NCI-H2029 (cell line): ENCODE measurements at places on chromosomes 2 and 18.

GRCh38 chr2:118669654-118670053 is 177.8 kb downstream of the EN1 start:
- no peak for DNase-seq

- peak; percentile 34 for DNase-seq
These were observed 75.3 kb downstream of the DNMT3A start for GRCh38 chr2:25266399-25266798.

GRCh38 chr2:65059071-65059470 is 2.9 kb downstream of the CEP68 start:
- DNase-seq, result no peak

- no peak for DNase-seq
These were observed 38.3 kb downstream of the KLHL29 start for GRCh38 chr2:23423062-23423872.

GRCh38 chr2:199462956-199463692 is 5.4 kb upstream of the SATB2 start:
- DNase-seq, result peak; percentile 37

- peak; percentile 54 for DNase-seq
These were observed 23.4 kb upstream of the TMEM37 start for GRCh38 chr2:119408221-119408619.

GRCh38 chr2:180385601-180386201 is 378.6 kb upstream of the CWC22 start:
- DNase-seq, result no peak

DNA sequence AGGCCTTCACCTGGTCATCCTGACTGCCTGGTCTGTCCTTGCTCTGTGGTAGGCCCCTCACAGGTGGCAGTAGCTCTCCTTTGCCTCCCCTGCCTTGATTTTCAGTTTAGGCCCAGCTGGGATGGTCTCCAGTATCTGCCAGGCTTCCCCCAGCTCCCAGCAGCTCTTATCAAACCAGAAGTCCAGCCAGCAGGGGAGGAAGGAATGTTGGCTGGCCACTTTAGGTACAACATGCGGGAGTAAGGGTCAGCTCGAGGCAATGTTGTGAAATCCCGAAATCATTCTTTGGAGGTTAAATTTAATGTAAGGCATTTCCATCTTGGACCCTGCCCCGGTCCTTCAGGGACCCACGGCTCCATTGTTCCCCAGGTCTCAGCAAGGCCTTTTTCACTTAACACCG is 16.8 kb downstream of the ATP6V1C2 start:
- no peak for DNase-seq

- DNase-seq, result no peak
These were observed 22.4 kb downstream of the MOGAT1 start for GRCh38 chr2:222693837-222694236.

DNA sequence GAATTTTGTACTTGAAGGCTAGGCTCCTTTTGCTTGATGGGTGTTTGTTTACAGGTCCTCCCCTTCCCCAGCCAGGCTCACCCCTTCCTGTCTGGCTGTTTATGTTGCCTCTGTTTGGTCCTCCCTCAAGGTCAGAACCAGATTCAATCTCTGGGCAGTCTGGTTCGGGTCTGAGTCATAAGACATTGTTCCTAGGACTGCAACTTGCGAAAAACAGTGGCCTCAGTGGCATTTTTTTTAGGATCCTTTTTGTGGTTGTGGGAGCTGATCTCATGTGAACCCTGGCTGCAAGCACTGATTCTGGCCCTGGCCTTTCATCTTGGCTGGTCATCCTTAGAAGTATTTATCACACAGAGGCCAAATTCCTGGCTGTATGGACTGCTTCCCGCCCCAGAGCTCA is 370.4 kb downstream of the CLIP4 start:
- DNase-seq, result no peak

DNA sequence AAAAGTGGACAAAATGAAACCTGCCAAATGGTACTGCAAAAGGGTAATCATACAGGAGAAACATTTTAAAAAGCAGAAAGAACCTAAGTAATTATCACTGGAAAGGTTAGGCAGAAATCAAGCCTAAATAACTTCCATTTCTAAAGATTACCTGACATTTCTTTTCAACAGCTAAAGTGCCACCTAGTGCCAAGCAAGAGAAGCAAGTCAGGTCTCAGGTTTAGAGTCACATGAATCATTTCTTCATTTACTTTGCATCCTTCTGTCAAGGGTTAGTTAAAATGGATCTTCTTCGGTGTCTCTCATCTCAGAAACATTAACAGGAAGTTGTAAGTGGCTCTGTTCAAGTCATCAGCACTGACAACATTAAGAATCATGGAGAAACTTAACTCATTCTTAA is 90.3 kb downstream of the AKAIN1 start:
- DNase-seq, result no peak

GRCh38 chr2:199756211-199756610 is 94.8 kb downstream of the FTCDNL1 start:
- no peak for DNase-seq

DNA sequence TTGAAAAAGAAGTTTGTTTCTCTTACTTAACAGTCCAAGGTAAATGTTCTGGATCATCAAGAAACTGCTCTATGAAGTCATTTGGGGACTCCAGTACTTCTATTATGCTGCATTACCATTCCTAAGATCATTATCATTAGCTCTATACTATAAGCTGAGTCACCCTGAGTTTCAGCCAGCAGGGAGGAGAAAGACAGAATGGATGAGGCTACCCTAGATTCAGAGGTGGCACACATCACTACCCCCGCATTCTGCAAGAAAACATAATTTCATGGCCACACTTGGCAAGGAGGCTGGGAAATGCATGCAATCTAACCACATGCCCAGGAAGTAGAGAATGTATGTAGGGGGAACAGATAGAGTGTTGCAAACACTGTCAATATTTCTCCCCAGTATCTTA is 16.6 kb upstream of the LNPK start:
- DNase-seq, result no peak

GRCh38 chr2:150374492-150374891 is 113.0 kb downstream of the RND3 start:
- no peak for DNase-seq

DNA sequence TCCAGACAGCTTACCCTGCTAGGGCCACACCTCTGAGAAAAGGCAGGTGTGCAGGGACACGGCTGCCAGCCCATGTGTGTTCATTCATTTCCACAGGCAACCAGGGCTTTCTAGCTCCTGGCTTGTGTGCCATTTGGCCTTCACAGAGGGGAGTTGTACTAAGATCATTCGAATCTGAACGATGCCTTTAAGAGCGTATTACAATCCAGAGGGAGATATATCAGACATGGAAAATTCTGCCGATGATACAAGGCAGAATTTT is 64.2 kb upstream of the OTOF start:
- DNase-seq, result peak; percentile 71

DNA sequence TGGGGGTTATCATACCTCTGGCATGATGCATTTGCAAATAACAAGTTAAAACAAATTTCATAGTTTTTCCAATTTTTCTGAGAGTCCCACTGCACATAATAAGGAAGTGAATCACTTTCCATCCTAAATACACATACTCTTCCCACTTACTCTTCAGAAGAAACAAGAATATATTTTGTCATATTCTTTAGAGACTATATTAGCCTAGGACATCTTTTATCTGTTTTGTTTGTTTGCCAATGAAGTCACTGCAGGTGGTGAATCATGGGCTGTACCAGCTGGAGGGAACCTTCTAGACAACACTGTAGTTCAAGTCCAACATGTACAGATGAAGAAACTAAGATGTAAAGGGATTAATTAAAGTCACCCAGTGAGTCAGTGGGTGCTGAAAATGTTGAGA is 116.8 kb downstream of the XIRP2 start:
- no peak for DNase-seq

GRCh38 chr2:12317814-12318426 is 398.8 kb upstream of the TRIB2 start:
- no peak for DNase-seq

GRCh38 chr2:67631483-67631882 is 234.3 kb downstream of the ETAA1 start:
- DNase-seq, result no peak

GRCh38 chr18:38948436-38948835 is 1382.8 kb upstream of the CELF4 start:
- DNase-seq, result no peak

- DNase-seq, result no peak
These were observed 401.0 kb downstream of the IRS1 start for GRCh38 chr2:226398580-226398979.

DNA sequence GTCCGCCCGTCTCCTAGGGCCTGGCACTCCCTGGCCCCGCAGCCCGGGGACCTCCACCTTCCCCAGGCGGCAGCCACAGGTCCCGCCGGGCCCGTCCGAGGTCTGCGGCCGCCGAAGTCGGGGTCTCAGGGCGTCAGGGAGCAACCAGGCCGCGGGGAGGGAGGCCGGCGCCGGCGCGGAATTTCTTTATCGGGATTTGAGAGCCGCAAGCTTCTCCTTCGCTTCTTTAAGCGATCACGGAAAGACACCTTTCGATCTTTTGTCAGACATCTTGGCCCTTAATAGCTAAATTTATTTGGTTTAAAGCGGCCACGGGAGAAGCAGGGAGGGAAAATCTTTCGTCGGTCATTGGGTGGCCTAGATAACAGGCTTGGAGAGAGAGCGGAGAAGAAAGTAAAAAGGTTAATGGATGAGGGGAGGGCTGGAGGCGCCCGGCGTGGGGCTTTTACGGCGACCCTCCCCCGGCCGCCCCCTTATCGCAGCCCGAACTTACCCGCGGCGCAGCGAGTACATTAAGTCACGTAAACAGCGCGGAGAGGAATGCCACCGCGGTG is 4.3 kb upstream of the GATA6 start:
- DNase-seq, result no peak

GRCh38 chr2:192443831-192444230 is 249.1 kb upstream of the TMEFF2 start:
- DNase-seq, result no peak

GRCh38 chr18:75109319-75109691 is 99.6 kb downstream of the PTGR3 start:
- DNase-seq, result no peak

- DNase-seq, result no peak
These were observed 130.2 kb downstream of the SLC4A10 start for GRCh38 chr2:161754379-161754778.

GRCh38 chr2:217471319-217471718 is 531.5 kb downstream of the TNS1 start:
- no peak for DNase-seq

- DNase-seq, result no peak
These were observed 70.7 kb downstream of the MYOM1 start for GRCh38 chr18:3148930-3149535.

GRCh38 chr2:146764301-146764700 is 1080.5 kb upstream of the ACVR2A start:
- DNase-seq, result no peak

GRCh38 chr2:105827351-105828096 is 82.8 kb downstream of the NCK2 start:
- DNase-seq, result no peak

GRCh38 chr2:60555066-60555782 is 1.8 kb upstream of the BCL11A start:
- DNase-seq, result no peak

DNA sequence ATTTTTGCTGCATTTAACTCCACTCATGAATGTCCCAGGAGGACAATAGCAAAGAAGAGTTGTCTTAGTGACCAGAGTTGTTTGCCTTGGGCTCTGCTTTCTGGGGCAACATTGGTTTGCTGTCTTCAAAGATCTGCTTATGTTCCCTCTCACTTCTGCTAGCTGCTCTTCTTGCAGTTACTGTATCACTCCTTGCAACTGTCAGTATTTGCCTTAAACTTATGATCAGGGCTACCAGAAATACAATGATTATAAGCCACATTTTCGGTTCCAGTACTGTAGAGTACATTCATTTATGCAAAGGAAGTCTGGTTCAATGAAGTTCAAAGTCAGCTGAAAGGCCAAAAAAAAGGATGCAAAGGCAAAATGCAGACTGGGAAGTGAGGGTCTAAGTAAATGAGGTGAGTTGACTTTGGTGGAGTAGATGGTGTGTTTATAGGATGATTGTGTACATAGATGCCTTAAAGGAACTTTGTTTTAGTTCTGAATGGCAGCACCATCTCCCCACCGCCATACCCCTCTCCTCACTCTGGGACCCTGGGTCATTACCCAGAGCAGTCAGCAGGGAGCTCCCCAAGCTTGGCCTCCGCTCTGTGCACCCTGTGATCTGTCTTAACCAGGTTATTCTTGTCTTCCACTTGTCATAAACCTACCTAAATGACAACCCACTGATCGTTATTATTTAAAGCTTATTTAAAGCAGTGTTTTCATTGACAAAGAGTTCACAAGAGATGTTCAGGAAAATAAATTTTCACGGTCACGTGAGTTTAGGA is 236.0 kb downstream of the DOK6 start:
- DNase-seq, result no peak

GRCh38 chr18:7066965-7067555 is 50.5 kb downstream of the LAMA1 start:
- DNase-seq, result no peak

- peak; percentile 1 for DNase-seq
These were observed 5.1 kb downstream of the FECH start for GRCh38 chr18:57581301-57581934.

DNA sequence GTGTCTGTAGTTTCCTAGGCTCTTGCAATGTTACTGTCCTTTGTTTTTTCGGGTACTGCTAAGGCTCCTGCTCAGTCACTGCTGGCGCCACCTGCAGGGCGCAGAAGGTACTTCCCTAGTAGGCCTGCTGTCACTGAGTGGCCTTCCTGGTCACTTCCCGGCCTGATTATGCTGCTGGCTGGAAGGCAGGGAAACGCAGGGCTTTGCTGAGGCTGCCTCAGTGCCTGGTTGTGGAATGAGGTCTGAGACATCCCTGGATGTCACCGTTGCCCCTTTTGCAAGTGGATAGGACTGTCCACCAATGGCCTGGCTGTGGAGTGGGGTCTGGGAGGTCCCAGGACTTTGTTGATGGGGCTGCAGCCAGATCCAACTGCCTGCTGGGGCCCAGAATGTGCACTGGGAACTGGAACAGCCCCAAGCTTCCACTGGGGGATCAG is 13.1 kb downstream of the DAW1 start:
- DNase-seq, result peak; percentile 3

DNA sequence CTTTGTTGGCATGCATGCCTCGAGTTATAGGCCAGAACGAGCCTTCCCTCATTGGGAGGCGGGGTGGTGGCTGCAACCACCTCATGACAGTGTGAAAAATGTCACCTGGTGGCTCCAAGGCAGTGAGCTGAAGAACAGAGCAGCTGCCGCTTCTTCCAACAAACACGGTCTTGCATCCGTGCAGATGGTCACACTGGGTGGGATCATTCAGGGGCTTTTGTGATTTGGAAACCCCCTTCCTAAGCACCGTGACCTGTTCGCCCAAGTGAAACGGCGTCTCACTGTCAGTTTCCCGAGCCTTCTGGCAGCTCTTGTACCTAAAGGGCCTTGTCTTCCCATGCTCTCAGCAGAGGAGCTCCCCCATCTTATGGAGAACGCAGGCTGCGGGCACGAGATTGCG is 159.7 kb downstream of the NAPG start:
- no peak for DNase-seq

DNA sequence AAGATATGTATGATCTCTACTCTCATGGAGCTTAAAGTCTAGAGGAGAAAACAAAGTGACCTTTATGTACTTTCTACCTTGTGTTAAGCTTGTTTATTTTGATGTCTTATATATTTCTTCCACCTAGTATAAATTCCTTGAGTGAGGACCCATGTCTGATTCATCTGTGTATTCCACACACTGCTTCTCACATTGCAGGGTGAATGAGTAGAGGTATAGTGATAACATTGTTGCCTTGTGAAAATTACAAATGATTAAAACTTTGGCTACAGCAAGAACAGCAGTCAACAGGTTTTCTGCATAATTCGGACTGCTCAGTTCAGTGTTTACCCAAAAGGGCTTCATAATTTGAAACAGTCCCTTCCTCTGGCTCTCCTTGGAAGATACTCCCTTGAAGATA is 36.3 kb downstream of the AOX1 start:
- no peak for DNase-seq

- no peak for DNase-seq
These were observed 287.8 kb upstream of the FN1 start for GRCh38 chr2:215723631-215724011.

GRCh38 chr2:197515315-197515738 is 539 bp upstream of the MOB4 start:
- peak; percentile 35 for DNase-seq
